ENCODE measurements at places on chromosomes 6 and 20.

- DNase-seq = no peak
These were observed 99.9 kb downstream of the CDH26 start for GRCh38 chr20:60057866-60058807.

DNA sequence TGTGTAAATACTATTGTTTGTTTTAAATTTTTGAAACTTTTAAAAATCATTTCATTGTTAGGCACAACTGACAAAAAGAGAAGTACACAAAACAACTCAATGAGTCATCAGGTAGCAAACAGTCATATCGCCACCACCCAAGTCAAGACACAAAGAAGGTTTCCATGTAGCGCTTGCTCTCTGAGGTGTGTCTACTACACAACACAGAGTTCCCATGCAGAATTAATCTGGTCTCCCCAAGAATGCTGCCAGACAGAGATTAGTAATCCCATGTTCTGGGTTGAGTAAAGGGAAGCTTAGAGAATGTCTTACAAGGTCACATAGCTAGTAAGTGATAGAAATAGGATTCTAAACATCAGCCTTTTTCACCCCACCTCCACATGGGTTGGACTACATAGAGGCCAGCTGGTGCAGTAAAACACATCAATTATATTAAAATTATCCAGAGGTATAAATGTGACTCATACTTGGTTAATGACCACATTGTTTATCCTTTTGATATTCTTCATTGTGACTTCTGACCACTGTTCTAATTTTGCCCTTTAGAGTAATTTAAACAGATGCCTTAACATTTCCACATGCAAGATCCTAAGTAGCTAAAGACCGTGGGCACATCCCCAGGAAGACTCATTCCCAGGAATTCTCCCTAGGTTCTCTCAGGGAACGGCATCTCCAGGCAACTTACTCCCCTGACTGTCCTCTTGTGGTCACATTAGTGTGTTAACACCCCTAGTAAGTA is 413.5 kb downstream of the PRKN start:
- DNase-seq = no peak

DNA sequence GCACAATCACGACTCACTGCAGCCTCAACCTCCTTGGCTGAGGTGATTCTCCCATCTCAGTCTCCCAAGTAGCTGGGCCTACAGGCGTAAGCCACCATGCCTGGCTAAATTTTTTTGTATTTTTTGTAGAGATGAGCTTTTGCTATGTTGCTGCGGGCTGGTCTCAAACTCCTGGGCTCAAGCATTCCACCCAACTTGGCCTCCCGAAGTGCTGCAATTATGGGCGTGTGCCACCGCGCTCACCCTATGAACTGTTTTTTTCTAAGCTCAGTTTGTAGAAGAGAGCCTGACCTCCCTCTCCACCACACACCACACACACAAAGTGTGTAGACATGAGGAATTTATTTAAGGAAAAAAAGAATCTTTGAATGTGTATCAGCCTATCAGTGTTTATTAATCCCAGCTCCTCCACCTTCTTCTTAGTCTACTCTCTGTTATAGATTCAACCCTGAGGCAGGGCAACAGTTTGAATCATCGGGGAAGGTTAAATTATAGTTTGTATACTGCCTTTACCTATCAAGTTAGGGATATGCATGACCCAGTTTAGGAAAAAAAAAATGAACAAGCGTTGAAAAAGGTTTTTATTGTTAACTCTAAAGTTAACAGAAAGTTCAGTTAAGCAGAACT is 74.1 kb downstream of the PLEKHG1 start:
- no peak for DNase-seq

DNA sequence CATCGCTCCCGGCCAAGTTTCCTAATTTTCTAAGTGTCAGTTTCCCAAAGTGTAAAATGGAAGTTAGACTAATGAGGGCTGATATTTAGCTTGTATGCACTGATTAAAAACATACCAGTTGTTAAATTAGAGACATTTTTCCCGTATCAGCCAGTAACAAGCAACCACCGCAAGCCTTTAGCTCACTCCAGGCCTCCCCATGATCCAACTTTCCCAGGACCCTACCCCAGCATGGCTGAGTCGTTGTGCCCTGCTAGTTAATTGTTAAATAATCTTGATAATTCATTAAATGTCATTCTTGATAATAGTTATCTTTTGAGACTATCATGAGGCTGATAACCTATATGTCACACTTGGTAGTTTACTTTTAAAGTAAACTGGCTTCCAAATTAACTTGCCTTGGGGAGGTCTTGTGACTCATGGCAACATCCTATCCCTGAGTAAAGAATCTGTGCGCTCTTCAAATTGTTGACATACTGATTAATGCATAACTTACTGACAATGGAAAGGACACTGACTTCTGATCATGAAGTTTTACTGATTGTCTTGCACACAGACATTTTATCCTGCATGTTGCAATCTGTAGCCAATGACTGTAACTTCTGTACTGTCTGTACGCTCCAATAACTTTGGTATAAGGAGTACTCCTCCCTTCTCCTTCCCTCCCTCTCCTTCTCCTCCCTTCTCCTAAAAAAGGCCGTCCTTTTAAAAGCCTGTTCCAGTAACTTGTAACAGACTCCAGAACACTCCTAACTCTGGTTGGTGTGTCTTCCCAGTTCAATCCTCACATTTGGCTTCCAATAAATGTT is 6.3 kb upstream of the GTF3C6 start:
- no peak for DNase-seq
